Right ventricle myocardium superior (tissue), 1 donor: ENCODE measurements at places on chromosomes 3 and 15. TPM values are rescaled to one million over a fixed set of nuclear protein-coding genes. Genes with fewer than 3 reads are reported as not detected.
A peak's percentile ranks its signal among the peaks of the same experiment; 100 is the strongest.

DNA sequence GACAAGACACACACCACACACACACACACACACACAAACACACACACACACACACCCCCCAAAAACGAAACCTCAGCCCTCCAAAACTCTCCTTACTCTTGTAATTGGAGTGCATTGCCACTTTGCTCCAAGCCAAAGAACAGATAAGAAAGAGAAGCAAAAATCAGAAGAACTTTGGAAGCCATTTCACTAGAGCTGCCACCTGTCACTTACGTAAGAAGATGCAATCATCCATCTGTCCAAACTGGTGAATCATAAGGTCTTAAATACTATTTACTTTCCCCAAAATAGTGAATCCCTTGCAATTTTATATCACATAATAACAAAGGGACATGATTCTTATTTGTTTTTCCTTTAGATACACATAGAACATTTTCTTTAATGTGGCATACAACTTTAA is 285.4 kb downstream of the ZBTB20 start:
- no peak for DNase-seq

- peak; percentile 9 for DNase-seq
Measured at GRCh38 chr3:195093731-195094130, 177.2 kb downstream of the XXYLT1 start.

DNA sequence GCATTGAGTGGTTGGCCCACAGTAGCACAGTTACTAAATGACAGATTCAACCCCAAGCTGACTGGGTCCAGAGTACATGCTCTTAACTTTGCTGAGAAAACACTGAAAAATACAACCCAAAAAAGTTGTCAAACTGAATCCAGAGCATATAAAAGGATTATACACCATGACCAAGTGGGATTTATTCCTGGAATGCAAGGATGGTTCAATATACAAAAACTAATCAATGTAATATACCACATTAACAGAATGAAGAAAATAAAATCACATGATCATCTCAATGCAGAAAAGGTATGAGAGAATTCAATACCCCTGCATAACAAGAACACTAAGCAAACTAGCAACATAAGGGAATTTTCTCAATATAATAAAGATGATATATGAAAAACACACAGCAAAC is 98.5 kb downstream of the STAG1 start:
- no peak for DNase-seq

GRCh38 chr3:23084367-23084766 is 118.8 kb upstream of the UBE2E2 start:
- DNase-seq, result no peak

DNA sequence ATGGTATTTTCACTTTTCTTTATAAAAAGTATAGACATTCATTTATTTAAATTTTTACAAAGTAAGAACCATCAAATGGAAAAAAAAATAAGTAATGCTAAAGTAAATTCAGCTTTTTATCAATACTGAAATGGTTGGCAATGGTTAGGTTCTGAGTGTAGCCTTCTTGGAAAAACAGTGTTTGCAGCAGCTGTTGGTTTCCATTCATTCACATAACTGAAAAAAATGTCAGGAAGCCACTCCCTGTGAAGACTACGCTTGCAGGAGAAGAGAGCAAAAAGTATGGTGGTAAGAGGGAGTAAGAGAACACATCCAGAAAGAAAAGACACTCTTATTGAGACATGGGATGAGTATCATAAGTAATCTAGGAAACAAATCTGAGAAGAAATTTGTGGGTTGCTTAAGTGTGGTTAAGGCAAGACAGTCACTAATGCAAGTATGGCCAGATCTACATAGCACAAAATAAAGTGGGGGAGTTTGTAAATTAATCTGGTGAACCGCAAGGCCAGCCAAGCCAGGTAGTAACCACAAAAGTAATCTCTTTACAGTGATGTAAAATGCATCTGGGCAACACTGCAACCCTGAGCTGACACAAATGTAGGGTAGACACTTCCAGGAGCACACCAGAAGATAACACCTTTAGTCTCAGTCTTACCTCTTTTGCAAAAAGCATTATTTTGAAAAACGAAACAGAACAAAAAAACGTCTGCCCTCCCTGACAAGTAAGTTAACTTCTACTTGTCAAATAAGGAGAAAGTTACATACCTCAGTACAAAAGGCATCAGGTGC is 133.7 kb downstream of the IGSF11 start:
- no peak for DNase-seq

Gene MED12L
- 0.67 TPM for total RNA-seq

Gene CHRM5
- total RNA-seq, result not detected
